ENCODE measurements at places on chromosomes 1 and 21.

GRCh38 chr1:166350490-166350889, 183.7 kb upstream of the FAM78B start:
- peak; percentile 32 for DNase-seq

- DNase-seq, result no peak
Observed at GRCh38 chr1:219639876-219640577, 27.1 kb upstream of the ZC3H11B start.

DNA sequence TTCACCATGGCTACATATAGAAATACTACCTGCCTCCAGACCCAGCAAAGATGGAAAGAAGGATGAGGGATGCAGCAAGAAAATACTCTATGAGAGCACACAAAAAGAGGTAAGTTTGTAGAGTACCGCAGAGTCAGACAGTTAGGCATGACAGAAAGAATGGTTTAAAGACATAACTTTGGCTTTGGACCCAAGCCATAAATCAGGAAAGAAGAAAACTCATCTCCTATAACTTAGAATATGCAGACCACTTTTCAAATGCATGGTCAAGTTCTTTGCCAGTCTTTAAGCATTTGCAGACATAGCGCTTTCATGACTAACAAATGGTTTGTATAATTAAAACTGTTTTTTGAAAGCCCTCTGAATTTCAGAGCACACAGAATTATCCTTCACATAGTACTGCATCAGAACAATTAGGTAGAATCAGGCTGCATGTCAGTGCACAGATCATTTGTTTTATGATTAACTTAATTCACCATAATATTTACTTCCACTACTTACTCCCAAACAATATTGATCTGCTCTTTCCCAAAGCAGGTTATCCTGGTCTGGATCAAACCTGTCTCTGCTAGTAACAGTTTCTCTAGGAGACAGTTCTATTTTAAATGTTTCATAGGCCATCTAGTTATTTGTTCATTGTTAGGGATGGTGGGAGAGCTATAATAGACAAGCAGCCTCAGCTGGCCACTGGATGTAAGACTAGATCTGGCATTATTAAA, 280.7 kb upstream of the NR5A2 start:
- DNase-seq, result no peak

DNA sequence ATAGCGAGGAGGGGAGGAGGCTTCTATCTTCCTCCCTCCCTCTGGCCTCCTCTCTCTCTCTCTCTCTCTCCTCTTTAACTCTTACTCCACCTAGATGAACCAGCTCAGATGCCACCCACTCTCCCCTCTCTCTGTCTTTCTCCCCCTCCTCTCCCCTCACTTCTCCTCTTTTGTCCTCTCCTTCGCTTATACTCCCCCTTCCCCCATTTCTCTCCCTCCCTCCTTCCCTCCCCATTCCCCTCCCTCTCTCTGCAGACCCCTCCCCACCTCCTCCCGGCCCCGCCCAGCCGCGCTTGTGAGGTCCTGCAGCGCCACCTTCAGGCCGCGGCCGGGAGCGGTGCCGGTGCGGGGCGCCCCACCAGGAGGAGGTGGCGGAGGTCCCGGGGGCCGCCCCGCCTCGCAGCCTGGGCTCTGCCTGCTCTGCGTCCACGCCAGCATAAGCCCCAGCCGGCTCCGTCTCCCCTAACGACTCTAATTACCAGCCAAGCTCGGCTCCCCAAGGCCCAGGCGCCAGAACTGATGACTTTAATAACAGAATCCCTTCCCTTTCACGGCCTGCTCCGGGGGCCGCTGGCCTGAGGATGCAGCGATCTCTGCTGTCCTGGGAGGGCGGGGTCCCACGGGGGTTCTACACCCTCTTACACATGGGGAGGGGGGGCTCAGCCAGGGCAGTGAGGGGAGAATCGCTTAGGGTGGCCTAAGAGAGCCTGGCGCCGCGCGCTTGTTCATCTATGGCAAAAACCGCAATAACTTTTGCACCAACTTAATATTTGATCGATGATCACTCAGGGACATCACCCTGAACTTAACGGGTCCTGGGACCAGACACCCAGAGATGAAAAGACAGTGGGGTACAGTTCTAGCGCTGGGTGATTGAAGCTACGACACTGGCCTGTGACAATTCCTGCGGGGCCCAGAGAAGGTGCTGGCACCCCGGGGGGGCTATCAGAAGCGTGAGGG, 637.3 kb downstream of the MATN1 start:
- DNase-seq, result peak; percentile 93

DNA sequence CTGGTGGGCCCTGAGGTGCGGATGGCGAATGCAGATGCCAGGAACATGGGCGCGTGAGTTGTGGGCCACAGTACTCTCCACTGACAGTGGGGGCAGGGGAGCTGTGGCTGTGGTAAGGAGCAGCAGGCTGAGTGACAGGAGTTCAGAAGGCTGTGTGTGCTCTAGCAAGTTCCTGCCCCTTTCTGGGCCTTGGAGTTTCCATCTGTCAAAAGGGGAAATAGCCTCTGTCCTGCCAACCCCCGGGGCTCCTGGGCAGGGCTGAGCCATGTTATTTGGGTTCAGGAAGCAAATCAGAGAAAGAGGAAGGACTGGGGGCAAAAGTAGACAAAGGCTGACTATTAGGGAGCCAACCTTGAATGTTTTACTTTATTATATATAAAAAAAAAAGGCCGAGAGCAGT, 19.5 kb upstream of the MFN2 start:
- DNase-seq, result no peak

DNA sequence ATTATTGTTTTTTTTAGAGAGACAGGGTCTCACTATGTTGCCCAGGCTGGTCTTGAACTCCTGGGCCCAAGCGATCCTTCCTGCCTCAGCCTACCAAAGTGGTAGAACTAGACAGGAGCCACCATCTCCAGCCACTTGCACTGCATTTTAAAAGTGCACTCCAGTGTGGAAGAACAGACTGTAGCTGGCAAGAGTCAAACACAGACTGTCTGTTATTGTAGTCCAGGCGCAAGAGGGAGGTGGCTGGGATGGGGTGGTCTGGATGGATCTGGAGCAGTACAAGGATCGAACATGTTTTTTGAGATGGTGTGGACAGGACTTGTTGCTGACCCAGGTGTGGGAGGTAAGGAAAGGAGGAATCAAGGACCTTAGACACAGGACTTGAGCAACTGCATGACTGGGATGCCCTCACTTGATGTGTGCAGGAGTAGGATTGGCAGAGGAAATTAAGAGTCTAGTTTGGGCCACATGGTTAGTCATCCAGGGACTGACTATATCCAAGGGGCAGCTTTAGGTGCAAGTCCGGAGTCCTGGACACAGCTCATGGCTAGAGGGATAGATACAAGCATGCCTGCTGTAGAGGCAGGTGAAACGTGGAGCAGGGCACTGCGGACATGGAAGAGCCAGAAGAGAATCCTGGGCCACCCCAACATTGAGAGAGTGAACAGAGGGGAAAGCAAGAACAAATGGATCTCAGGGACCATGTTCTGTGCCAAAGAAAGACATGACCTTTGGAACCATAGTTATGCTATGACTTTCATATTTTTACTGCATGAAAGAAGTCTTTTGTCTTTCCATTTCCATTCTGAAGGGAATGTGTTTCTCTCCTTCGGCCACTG, 42.0 kb downstream of the ELK4 start:
- DNase-seq, result no peak

DNA sequence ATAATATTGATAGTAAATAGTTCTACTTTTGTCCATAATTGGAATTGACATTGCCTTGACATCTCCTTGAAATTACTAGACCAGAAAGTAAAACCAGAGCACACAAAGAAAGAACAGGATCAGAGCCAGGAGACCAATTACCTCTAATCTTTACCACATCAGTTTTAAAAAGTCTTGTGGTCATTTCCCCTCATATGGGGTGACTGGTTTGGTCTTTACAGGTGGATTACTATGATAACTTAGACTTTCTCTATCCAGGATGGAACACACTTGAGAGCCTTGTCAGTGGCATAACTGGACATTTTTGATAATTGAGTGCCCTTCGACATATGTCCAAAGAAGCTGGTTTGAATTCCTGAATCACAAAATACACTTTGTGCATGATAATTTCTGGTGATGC, 1148.1 kb upstream of the NCAM2 start:
- no peak for DNase-seq

DNA sequence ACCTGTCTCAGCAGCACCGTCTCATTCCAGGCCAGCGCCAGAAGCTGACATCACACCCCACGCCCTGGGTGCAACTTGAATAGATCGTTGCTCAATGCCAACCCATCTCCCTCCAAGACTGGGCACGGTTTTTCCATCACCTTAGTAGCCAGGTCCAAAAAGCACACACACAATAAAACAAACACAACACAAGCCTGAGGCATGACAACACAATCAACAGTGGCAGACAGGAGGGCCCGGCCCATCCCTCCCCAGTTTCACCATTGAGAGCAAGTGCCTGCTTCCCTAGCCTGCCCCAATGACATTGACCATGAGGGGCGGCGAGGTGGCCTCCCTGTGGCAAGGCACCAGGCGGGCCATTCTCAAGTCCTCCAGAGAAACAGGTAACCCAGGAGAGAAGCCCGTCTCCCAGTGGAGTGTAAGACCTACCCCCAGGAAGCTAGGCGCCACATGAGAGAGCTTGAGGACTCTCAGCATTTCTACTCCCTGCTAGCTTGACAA, 2.7 kb downstream of the IFFO2 start:
- DNase-seq, result no peak

DNA sequence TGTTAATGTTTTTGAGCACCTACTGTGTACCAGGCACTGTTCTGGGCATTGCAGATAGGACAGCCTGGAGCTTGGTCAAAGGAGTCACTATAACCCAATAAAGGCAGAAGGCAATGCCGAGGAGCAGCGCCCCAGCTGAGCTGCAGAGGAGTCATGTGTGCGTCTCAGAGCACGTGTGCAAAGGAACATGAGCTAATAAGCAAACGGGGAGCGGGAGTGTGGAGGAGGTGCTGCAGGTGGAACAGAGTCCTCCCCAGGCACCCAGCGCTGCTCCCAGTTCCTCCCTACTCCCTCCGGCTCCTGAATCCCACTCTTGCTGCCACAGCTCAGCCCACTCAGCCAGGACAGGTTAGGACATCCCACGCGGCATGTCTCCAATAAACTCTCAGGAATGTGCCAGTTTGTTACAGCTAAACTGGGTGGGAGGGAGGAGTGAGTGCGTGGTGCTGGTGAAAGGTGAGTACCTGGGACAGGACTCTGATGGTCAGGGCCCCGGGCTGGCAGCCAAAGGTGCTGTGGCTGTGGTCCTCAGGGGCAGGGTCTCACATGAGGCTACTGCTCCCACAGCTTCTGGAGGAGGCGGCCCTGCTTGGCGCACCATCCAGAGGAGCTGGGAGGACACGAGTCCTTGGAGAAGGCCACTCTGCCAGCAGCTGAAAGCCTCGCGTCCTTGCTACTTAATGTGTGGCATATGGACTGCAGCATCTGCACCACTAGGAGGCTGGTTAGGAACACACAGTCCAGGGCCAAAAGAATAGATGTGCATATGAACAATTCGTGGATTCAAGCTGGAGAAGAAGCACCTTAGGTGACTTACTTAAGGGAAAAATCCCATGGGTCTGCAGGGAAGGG, 52.3 kb downstream of the GRIK3 start:
- DNase-seq, result no peak

- no peak for DNase-seq
Observed at GRCh38 chr1:116390195-116390594, 17.2 kb downstream of the ATP1A1 start.

GRCh38 chr1:181608948-181609347, 125.6 kb downstream of the CACNA1E start:
- DNase-seq, result peak; percentile 48

DNA sequence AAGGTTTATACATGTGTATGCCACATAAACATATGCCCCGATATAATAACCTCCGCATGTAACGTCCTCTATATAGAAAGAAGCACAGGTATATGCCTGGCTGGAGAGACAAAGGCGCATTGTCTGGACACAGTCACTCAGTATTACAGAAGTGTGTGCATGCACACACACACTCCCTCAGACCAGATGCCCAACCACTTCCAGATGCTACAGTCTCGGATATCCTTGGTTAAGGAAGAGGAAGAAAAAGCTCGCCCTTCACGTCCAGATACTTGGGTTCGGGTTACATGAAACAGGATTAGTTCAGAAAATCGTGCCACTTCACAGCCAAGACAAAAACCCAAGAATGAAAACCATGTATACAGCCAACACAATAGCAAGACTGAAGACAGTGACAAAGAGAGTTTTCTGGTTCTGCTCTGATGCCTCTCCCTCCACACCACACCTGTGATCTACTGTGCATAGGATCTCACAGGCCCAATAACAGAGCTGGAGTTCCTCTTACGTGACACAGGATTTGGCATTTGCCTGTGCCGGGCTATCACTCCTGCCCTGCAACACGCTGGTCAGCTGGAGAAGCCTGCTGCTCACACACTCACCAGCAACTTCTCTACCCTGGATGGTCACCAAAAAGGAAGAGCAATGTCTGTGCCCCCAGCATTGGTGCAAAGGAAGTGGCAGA, 75.0 kb downstream of the SSBP3 start:
- no peak for DNase-seq

- DNase-seq, result no peak
Observed at GRCh38 chr1:95118710-95119109, 1.6 kb downstream of the TLCD4 start.

GRCh38 chr1:206577626-206578025, 34.6 kb downstream of the EIF2D start:
- DNase-seq, result no peak

- DNase-seq, result no peak
Observed at GRCh38 chr21:46154955-46155513, 345 bp downstream of the FTCD start.

DNA sequence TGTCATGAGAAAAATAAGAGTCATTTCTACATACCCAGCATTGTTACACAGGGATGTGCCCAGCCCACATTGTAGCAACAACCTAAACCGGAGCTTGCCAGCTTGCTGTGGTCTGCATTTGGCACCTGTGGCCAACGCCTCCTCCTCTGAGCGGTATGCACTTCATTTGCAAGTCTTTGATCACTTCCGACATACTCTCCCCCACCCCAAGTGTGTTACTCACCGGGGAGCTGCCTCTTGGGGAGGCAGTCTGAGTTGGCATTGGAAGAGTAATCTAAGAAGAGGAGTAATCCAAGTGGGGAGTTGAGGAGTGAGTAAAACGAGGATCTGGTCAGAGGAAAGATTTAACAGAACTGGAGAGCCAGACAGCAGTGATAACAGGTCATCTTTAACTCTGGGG, 3.8 kb downstream of the BCL9 start:
- peak; percentile 81 for DNase-seq

Data from GM23338 (cell line).